ENCODE measurements at places on chromosomes 7 and 10. TPM values are rescaled to one million over a fixed set of nuclear protein-coding genes. Genes with fewer than 3 reads are reported as not detected.

The ACBD7 gene
- 0.21 TPM for total RNA-seq

The RAPGEF5 gene
- total RNA-seq = 44.2 TPM

- no peak for DNase-seq
Observed at GRCh38 chr7:94378356-94378755, 16.3 kb upstream of the COL1A2 start.

The ANKRD1 gene
- 165 TPM for total RNA-seq

The SMIM30 gene
- 50.8 TPM for total RNA-seq
